Activated CD4-positive, alpha-beta T cell treated with anti-CD3 and anti-CD28 coated beads, Interleukin-2, amount 10 ng/mL, durations not matched to agents 24 days and 14 days (primary cell): ENCODE measurements at places on chromosomes 12 and 14. TPM values are rescaled to one million over a fixed set of nuclear protein-coding genes. Genes with fewer than 3 reads are reported as not detected.
A peak's percentile ranks its signal among the peaks of the same experiment; 100 is the strongest.

The BICDL1 gene
- total RNA-seq, result 148 and 154 TPM in 2 replicates

The LRR1 gene
- 47.7 and 50.4 TPM in 2 replicates for total RNA-seq

The MYG1 gene
- total RNA-seq, result 104 and 108 TPM in 2 replicates

The ASB2 gene
- total RNA-seq, result 21.1 and 21.6 TPM in 2 replicates

The AQP2 gene
- not detected in 2 replicates for total RNA-seq

The AICDA gene
- not detected in 2 replicates for total RNA-seq

GRCh38 chr12:124390442-124391097 lies 95.7 kb downstream of the RFLNA start:
- no peaks in the 10 kb centered on the region for H3K27me3 ChIP-seq
- H3K4me3 ChIP-seq, result peak overlapping the region; percentile 35
- H3K36me3 ChIP-seq, result peaks cover 11% of the 10 kb centered on the region
- DNase-seq, result no peak

- no peak overlapping the region for H3K4me3 ChIP-seq
- no peaks in the 10 kb centered on the region for H3K4me1 ChIP-seq
- H3K36me3 ChIP-seq, result no peaks in the 10 kb centered on the region
- DNase-seq, result no peak
- H3K27ac ChIP-seq, result no peak overlapping the region
- H3K27me3 ChIP-seq, result no peaks in the 10 kb centered on the region
These were observed 172.4 kb downstream of the CALM1 start for GRCh38 chr14:90569201-90569600.

DNA sequence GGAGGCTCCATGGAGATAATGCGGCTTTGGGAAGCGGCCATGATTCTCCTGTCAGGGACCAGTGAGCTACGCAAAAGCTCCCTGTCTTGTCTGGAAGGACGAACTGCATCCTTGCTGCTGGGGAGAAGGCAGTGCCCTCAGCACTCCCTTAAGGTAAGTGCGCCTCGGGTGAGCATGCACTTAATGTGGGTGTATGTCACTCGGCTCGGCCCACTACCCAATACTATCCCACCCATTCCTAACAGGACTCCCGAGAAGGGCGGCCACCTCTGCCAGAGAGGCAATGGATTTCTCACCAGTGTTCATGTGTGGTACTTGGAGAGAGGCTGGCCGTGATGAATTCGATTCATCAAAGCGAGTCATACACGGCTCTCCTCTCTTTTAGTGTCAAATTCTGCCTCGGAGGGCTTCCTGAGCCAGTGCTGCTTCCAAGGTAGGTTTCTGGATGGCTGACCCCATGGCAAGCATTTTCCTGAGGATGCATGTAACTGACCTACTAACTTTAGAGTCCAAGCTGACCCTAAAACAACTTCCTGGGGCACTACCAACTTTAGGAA lies 151.7 kb upstream of the RTL1 start:
- no peak overlapping the region for H3K27ac ChIP-seq
- no peaks in the 10 kb centered on the region for H3K27me3 ChIP-seq
- H3K4me1 ChIP-seq, result peaks cover 2% of the 10 kb centered on the region
- DNase-seq, result no peak
- H3K36me3 ChIP-seq, result no peaks in the 10 kb centered on the region

DNA sequence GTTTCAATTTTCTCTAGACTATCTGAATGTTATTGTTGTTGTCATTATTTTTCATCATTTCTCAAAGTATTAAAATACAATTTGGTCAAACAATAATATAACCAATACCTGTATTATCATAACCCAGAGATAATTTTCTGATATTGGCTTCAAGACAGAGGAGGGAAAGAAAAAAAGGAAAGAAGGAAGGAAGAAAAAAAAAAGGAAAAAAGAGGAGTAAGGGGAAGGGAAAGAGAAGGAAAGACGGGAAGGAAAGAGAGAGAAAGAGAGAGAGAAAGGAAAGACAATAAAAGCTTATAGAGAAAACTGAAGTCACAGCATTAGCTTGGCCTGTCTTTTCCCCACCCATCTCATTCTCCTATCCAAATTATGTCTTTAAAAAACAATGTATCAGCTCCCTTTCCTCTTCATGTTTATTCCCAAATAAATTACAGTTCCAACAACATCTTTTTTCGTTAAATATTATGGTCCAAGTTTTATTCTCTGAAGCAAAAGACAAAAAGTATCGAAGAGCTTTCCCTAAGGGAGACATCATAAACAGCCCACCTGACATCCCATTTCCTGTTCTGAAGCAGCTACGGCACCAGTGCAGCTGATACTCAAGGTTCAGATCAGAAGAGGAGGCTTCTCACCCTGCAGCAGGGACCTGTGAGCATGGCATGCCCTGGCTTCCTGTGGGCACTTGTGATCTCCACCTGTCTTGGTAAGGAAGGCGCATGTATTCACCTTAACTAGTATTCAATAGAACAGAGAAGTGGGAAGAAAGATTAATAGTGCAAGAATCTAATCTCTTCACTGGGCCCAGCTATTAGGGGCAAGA lies 308.3 kb downstream of the DAD1 start:
- peak overlapping the region; percentile 88 for H3K27ac ChIP-seq
- H3K27me3 ChIP-seq, result no peaks in the 10 kb centered on the region
- DNase-seq, result peak; percentile 55
- H3K4me3 ChIP-seq, result peak overlapping the region; percentile 83
- no peaks in the 10 kb centered on the region for H3K4me1 ChIP-seq

DNA sequence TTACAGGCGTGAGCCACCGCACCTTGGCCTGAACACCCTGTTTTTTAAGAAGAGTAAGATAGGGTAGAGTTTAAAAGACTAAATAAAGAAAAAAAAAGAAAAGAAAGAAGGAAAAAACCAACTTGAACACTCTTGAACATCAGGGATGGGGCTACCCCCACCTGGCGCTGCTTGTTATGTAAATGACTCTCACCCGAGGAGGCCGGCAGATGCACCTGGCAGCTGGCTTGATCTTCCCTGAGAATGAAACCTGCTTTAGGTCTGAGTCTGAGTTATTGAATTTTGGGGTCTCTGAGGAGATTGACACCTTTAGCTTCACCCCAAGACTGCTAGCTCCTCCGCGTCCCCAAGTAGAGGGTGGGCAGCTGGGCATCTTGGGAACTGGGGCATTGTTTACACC lies 15.5 kb upstream of the MEG3 start:
- H3K4me3 ChIP-seq, result no peak overlapping the region
- peaks cover 2% of the 10 kb centered on the region for H3K36me3 ChIP-seq
- H3K4me1 ChIP-seq, result no peaks in the 10 kb centered on the region
- peaks cover 2% of the 10 kb centered on the region for H3K27me3 ChIP-seq

DNA sequence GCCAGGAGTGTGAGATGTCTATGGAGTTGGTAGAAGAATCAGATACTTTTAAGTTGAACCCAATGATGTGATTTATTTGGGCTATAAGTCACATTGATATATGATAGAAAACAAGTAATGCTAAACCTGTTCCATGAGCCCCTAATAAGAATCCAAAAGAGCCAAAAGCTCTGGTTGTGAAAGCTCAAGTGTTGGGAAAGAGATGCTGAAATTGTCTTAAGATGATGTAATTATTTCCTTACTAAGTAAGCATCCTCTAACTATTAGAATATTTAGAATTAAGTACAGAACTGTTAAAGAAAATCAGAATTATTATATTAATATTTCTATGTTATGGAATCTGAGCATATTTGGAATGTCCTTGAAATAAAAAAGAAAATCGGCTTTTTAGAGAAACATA lies 17.6 kb upstream of the SLC2A13 start:
- H3K27ac ChIP-seq, result no peak overlapping the region
- H3K27me3 ChIP-seq, result peaks cover 32% of the 10 kb centered on the region
- H3K36me3 ChIP-seq, result no peaks in the 10 kb centered on the region
- H3K4me3 ChIP-seq, result no peak overlapping the region

GRCh38 chr12:79681008-79681590 lies 9.7 kb downstream of the PAWR start:
- no peak for DNase-seq
- H3K27ac ChIP-seq, result no peak overlapping the region
- no peak overlapping the region for H3K4me3 ChIP-seq
- peaks cover 11% of the 10 kb centered on the region for H3K27me3 ChIP-seq

DNA sequence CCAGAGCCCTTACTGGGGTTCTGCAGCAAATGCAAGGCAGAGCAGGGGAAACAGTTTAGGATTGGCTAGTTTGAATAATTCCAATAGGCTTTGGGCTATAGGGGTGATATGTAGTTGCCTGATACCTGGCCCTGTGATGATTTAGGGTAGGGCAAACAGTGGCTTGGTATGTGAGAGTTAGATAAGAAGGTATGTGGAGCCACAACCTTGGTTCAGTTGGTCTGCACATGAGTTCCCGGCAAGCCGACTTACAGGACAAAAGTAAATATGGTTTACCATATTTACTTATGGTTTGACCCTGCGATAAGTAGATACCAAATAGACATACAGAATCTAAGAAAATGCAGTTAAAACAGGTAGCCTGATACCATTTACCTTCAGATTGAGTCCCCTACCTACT lies 8.3 kb upstream of the CAPRIN2 start:
- H3K27ac ChIP-seq, result no peak overlapping the region
- no peaks in the 10 kb centered on the region for H3K36me3 ChIP-seq
- peaks cover 30% of the 10 kb centered on the region for H3K27me3 ChIP-seq
- no peaks in the 10 kb centered on the region for H3K4me1 ChIP-seq

DNA sequence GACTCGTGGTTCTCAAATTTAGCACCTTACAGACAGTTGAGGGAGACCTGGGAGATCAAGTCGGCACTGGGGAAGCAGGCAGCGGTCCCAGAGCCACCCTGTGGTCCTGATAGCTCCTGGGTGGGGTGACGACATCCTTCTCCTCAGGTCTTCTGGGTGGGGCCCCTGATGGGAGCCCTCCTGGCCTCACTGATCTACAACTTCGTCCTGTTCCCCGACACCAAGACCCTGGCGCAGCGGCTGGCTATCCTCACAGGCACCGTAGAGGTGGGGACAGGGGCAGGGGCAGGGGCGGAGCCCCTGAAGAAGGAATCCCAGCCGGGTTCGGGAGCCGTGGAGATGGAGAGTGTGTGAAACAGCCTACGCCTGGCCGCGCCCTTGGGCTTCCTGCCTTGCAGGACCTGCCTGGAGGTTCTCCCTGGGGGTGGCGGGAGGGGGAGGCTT lies 2.6 kb downstream of the AQP6 start:
- no peak for DNase-seq
- H3K4me3 ChIP-seq, result no peak overlapping the region
- H3K36me3 ChIP-seq, result no peaks in the 10 kb centered on the region

DNA sequence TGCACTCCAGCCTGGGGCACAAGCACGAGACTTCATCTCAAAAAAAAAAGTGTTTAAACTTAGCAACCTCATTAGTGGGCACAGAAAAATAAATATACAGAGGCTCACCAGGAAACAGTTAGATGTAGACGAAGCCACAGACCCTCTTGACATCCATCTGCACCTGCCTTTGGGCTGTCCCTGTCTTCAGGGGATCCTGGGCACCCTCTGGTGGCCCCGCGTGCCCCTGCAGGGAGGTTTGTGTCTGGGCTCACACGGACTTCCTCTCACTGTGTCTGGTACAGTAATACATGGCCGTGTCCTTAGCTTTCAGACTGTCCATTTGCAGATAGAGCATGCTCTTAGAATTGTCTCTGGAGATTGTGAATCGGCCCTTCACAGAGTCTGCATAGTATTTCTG lies 916.5 kb downstream of the TMEM121 start:
- DNase-seq, result peak; percentile 81
- no peaks in the 10 kb centered on the region for H3K4me1 ChIP-seq
- no peak overlapping the region for H3K4me3 ChIP-seq
- peaks cover 39% of the 10 kb centered on the region for H3K27me3 ChIP-seq
- H3K27ac ChIP-seq, result no peak overlapping the region
- H3K36me3 ChIP-seq, result no peaks in the 10 kb centered on the region

DNA sequence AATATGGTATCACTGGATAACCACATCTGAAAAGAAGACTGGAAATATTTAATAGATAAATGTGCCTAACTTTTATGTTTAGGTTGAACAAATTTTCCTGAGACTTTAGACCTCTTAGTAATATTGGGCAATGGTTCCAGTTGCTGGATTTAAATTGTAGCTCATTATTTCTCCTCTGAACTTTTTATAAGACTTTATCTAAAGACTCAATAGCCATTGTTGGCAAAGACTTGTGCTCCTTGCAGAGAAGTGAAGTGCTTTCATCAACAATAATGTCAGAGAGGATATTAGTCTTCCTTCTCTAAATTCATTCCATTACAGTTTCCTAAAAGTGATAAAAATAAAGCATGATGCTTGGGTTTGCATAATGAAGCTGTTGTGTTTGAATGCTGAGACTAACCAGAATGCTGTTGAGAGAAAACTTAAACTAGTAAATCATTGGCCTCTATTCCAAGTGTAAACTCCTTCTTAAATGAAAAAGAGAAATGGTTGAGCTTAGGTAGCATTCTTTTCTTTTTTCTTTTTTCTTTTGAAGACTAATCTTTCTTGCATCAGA lies 200.2 kb downstream of the TMTC3 start:
- H3K36me3 ChIP-seq, result no peaks in the 10 kb centered on the region
- H3K27ac ChIP-seq, result no peak overlapping the region
- H3K4me1 ChIP-seq, result no peaks in the 10 kb centered on the region
- DNase-seq, result no peak

GRCh38 chr12:47818467-47819137 lies 1.1 kb downstream of the HDAC7 start:
- peak overlapping the region; percentile 88 for H3K4me3 ChIP-seq
- H3K36me3 ChIP-seq, result peaks cover 53% of the 10 kb centered on the region
- no peaks in the 10 kb centered on the region for H3K27me3 ChIP-seq
- H3K27ac ChIP-seq, result peak overlapping the region; percentile 99
- DNase-seq, result peak; percentile 83

GRCh38 chr14:71267007-71267513 lies 359.8 kb downstream of the PCNX1 start:
- H3K27me3 ChIP-seq, result peaks cover 9% of the 10 kb centered on the region
- peak overlapping the region; percentile 36 for H3K4me3 ChIP-seq
- peak; percentile 67 for DNase-seq
- peak overlapping the region; percentile 63 for H3K27ac ChIP-seq
- H3K36me3 ChIP-seq, result peaks cover 17% of the 10 kb centered on the region
